Stimulated activated CD4-positive, alpha-beta T cell treated with anti-CD3 and anti-CD28 coated beads, Interleukin-2, amount 100 ng/mL, for 4 hours (primary cell): ENCODE measurements at places on chromosomes 12 and 14.

DNA sequence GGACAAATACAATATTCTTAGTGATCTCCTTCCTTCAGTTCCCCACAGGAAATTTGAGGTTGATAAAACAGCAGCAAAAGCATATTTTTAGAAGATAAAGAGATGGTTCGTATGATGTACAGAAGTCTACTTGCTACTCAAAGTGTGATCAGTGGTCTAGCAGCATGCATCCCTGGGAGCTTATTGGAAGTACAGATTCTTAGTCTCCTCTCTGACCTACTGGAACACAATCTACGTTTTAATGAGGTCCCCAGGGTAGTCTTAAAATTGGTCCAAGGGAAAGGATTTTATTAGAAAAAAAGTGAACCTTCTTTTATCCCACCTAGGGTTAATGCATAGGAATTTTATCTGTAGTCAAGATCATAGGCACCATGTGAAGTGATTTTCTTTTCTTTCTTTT, 703.4 kb downstream of the NRXN3 start:
- no peak for DNase-seq

GRCh38 chr14:90658541-90658967, 157.7 kb downstream of the TTC7B start:
- DNase-seq, result no peak

- DNase-seq, result no peak
These were observed 120.7 kb downstream of the GPHN start for GRCh38 chr14:66628636-66629035.

GRCh38 chr14:82112210-82112839, 578.7 kb upstream of the SEL1L start:
- DNase-seq, result no peak

- DNase-seq, result no peak
These were observed 6.0 kb downstream of the TMCC3 start for GRCh38 chr12:94644141-94644979.

DNA sequence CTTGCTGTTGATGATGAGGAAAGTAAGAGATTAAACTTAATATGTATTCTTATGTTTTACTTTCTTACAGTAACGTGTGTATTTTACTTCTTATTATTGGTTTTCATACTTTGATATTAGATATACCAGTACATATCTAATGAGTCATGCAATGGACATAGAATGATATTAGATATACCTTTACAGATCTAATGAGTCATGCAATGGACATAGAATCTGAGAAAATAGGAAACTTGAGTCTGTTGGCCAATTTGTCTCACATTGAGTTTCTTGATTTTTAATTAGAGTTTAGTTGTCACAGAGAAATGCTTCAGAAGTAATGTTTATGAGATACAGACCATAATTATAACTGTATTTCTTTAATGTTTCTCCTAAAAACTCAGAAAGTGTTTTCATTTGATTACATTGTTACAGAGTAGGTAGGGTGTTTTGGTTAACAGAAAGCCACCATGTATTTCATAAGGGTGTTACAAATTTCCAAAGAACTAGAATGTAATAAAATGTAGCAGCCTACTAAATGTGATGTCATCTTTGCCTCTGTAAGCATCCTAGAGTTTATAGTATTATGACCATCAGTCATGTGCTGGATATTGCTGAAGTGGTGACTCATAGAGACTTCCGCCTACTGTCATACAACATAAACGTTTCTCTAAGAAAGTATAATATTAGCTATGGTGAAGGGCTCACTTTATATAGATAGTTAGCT, 3.0 kb downstream of the GAS2L3 start:
- DNase-seq, result no peak
